ENCODE measurements at places on chromosomes 1 and 21.

GRCh38 chr1:24080131-24080530 is 31.8 kb downstream of the MYOM3 start:
- DNase-seq: no peak

- no peak for DNase-seq
These were observed 53.8 kb upstream of the PSEN2 start for GRCh38 chr1:226816576-226816975.

DNA sequence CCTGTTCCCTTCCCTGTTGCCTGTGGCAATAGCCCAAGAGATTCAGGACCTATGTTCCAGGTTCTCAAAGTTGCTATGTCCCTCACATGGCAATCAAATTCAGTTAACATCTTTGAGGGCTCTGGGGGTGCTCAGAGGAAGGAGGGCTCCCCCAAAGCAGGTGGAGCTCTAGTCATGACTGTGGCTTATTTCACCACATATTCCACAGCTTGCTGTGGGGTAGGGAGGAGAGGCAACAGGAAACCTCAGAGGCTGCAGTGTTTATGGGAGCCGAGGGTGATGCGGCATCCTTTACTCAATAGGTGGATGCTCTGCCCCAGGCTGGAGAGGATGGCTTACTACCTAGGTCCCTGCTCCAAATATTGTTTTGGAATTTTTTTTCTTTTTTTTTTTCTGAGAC is 1.2 kb upstream of the MKNK1 start:
- no peak for DNase-seq

DNA sequence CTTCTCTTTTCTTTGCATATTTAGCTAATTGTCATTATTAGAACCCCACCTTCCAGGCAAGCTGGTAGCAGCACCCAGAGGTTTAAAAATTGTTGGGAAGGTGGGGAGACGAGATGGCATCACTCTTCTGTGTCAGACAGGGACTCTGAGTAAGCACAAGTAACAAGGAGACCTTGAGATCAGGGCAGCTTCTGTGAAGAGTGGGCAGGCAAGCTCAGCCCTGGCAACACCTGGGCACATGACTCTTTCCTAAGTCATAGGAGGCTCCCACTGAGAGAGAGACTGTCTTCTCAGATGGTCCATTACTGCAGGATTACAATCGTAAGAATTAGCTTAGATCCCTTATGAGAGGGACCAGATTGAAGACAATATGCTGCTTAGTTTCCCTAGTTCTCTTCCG is 183.5 kb downstream of the BRINP2 start:
- no peak for DNase-seq

GRCh38 chr1:53147174-53147573 is 4.7 kb upstream of the SLC1A7 start:
- no peak for DNase-seq

DNA sequence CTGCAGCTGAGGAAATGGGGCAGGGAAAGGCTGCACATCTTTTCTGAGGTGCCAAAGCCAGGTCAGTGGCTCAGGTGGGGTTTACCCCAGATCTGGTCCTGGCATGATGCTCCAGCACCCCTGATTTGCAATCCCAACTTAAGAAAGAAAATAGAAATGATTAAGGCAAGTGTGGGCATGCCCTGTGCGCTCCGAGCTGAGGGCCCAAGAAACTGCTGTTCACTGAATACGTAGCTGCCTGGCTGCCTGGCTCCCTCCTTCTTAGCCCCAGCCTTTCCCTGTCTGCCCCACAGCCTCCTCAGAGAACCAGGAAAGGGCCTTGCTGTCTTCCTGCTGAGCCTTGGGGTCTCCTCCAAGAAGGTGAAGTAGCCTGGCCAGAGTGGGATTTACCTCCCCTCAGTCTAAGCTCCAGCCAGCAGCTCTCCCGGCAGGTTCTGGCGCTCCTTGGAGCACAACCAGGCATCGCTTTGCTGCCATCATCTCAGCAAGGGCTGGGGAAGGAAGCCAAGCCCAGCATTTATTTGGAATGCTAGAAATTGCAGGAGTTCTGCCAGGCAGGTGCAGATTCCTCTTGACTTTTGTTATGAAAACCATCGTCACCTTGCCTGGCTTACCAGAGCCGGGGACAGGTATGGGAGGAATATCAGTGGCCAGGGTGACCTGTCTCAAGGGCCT is 51.3 kb upstream of the SELENON start:
- no peak for DNase-seq

GRCh38 chr1:97200595-97200994 is 479.0 kb downstream of the PTBP2 start:
- no peak for DNase-seq

DNA sequence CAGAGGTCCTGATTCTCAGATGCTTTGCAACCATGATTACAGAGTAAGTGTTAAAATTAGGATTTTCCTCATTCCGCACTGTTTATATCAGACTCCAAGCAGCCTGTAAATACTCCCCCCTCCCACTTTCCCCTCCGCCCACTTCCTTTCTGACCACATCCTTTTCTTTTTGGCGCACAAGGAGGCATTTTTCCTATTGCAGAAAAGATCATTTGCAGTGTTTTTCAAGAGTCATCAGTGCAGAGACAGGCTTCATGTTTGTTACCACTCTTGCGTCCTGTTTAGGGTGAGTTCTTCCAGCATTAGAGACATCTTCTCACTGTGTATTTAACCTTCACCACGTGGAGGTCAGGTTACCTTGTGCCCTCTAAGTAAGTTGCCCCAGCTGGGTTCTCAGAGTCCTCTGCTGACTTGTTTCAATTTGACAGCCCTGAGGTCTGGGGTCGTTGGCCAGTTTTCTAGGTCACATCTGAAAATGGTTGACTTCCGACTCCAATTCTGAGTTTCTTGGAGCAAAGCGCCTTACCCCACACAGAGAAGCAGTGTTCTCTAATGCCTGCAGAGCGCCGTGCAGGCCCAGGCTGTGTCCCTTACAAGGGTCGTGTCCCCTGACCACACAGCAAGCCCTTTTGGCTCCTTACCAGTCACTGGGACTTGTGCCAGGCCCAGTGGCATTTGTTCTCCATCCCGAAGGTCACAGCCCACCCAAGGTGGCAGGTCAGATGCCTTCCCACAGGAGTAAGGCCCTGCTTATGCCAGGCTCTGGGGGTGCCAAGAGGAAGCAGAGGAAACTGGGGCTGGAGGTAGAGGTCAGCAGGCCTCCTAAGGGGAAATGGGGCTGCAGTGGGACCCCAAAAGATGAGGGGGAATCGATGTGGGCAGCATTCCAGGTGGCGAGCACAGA is 85.6 kb downstream of the FAM78B start:
- no peak for DNase-seq

DNA sequence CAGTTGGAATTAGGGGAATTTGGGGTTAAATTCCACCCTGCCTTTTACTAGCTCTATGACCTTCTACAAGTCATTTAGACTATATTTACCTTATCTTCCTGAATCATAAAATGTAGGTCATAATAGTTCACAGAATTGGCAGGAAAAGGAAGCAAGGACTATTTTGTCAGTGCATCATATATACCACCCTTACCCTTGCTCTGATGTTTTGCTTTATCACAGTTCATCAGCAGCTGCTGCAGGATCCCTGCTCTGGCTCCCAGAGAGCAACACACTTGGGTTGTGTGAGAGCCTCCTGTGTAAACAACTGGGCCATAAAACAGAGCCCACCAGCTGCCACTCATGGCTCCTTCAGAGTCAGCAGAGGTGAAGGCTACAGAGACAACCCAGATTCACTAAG is 631.6 kb upstream of the CAMK1G start:
- DNase-seq: no peak

- DNase-seq: no peak
These were observed 9.9 kb downstream of the CFAP410 start for GRCh38 chr21:44329086-44329889.

- no peak for DNase-seq
These were observed 40.4 kb upstream of the SYNC start for GRCh38 chr1:32742956-32743355.

DNA sequence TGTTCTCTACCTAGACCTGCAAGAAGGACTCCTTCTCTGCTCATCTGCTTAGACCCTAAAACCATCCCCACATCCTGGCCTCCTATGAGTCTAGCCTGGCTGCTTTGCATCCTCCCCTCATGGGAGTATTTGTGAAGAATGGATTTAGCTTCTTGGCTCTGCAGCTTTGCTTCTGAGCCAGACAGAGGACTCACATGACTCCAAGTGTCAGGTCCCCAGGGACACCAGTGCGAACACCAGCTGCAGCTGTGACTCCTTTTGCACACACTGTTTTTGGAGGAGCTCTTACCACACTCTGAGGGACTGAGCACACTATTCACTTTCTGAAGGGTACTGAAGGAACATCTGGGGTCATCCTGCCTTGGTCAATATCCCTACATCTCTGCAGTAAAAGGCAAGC is 131.8 kb upstream of the SGIP1 start:
- no peak for DNase-seq

DNA sequence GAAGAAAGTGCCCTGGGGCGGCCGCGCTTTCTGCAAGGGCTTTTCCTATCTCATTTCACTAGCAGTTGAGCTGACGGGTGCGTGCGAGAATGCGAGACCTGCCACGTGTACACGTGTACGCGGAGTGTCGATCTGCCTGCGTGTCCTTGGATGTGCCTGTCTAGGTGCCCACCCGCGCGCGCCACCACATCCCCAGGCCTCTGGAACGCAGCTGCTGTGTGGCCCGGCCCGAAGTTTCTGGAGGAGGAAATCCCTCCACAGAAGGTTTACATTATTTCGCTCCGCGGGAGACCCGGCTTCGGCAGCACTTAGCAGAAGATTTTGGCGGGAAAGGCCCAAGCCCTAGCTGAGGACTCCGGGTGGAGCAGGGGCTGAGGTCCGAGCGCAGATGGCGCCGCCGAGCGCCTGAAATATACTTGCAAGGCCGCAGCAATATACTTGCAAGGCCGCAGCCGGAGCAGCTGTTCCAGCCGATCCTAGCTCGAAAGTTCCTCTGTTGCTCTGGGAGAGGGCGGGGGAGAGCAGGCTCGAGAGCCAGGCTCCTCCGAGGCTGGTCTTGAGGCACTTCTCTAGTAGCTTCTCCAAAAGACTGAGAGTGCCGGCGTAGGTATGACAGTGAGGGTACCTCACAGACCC is 3.9 kb downstream of the TBX15 start:
- DNase-seq: no peak
